ENCODE measurements at places on chromosomes 1 and 21.

DNA sequence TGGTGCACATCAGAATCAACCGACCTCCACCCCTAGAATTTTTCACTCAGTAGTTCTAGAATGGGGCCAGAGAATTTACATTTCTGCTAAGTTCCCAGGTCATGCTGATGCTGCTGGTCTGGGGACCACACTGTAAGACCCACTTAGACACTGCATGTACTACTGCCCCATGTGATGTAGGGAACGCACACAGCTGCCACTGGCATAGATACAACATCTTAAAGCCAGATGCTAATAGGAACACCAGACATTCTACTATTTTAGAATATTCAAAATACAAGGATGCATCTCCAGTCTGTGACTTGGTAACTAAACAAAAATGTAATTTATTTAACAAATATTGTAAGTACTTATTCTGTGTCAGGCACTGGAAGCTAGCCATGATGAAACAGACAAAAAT, 14.1 kb upstream of the ATP1B1 start:
- no peak for DNase-seq

DNA sequence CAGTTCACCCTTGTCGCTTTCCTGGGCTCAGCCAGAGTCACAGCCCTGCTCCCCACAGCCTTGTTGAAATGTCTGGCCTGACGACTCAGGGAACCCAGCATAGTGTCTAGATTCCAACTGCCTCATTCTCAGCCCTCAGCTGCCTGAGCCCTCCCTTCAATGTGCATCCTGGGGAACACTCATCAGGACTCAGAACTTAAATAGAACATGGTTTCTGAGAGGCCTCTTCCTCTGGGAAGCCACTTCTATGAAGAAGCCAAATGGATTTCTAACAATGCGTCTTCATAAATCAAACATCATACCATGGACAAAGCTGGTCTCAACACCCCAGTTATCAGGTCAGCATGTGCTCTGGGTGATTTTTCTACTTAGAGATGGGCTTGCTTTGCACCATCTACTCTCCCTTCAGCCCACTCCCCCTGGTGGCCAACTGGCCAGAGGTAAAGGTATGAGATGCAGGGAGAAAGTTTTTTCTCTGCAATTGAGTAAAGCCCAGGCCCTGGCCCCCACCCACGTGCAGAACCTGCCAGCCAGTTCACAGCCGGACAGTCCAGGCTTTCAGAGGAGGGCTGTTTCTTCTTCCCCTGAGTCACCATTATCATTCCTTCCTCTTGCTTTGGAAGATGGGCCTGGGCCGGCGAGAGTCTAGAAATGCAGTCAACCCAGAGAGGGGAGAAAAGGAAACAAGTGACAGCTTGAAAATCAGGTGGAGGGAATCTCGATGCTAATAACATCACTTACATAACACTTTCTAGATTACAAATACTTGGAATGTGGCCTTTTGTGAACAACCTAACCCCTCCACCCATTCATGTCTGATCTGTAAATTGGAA, 32.1 kb downstream of the CD244 start:
- peak; percentile 20 for DNase-seq

DNA sequence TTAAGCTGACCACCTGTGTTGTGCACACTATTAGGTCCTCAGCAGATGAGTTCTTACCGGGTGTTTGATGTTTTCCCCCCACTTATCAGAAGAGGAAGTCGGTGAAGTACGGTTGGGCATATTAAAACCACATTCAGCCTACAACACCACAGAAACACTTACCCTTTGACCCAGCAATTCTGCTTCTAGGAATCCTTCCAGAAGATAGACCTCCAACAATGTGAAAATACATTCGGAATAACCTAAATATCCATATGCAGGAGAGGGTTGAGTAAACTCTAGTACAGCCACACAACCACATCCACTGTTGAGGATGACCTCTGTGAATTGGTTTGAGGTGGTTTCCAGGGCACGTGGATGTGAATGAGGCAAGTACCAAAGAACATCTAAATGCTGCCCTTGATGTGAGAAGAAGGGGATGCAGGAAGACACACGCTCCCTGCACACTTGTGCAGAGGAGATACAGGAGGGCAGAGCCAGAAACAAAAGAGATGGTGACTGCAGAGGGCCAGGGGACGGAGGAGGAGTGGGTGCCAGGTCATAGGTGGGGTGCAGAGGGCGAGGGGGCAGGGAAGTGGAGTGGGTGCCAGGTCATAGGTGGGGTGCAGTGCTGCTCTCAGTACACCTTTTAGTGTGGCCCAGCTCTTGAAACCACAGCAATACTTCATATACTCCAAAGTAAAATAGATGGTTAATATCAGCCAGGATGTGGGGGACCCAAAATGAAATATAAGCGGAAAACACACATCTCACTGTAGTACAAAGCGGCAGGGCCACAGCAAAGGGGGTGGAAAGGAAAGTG, 12.8 kb downstream of the ADARB1 start:
- DNase-seq = no peak

DNA sequence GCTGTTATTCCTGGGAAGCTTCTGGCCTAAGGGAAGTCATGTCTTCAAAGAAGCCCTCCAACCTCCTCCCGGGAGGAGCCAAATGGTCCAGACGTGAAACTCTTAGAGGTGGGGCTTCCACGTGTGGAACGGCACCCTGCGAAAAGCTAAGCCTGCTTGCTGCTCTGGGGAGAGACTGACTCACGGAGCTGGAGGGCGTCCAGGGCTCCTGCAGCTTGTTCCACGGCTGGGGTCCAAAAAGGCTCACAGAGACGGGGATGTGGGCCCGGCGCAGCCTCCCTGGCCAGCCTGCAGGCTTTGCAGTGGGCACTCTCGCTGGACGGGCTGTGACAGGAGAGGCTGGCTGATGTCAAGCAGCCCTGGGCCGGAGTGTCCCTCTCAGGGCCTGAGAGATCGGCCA, 105.1 kb downstream of the COLGALT2 start:
- no peak for DNase-seq

Measured in GM18507 (cell line).